ENCODE measurements at places on chromosomes 3 and 15.

DNA sequence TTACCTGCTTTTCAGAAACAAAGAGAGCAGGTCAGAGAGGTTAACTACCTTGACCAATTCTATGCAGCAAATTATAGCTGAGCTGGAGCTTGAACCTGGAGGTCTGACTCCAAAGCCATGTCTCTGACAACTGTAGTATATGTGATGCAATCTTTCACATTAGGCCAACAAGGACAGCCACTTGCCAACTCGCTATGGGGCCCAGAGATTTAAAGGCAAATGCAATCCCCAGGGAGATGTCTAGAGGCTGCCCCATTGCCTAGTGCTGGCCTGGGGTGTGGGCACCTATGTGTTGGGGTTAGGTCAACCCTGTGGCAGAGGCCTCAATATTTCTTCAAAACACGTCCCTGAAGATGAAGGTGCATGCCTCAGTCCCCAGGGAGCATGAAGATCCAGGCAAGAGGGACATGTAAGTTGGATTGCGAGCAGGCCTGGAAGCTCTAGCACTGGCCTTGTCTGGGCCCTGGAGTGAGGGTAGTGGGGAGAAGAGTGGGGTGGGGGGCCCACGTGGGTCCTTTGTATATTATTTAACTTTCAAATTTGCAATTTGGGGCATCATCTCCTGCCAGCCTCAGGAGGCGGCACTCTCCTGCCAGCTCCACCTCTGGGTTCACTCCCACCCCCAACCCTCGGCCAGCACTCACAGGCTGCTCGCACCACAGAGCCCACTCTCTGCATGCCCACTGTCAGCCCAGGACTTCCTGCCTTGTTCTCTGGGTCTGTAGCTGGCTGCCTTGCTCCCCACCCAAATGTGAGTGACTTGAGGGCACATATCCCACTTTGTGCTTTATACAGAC lies 64.3 kb downstream of the SLC12A8 start:
- no peak for DNase-seq

DNA sequence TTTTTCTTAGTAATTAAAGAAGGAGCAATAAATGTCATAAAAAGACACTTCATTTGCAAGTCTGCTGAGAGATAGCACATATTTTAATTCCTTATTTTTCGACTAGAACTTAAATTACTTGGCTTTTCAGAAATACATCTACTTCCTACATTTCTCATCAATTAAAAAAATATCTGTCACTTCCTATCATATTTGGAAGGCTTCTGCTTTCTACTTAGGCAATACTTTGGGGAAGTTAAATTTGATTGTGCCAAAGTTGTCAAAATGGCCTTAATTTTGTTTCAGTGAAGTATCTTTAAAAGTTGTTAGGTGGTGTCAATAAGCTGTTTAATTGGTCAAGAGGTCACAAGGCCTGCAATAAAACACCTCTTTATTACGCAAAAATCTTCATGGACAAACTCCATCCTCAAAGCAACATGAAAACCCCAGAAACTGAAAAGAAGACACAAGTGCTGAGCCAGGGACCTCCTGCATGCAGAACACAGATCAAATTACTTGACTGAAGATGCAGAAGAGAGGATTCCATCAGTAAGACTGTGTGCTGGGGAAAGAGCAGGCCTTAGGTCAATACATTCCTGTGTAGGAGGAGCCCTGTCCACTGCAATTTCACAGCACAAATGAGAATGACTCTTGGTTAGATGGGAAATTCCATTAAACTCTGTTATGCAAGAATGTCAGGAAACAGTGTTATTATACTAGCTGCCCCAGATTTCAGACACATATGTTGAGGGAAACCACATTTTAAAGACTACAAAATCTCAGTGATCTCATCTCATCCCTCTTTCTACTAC lies 48.0 kb upstream of the FSTL1 start:
- no peak for DNase-seq

DNA sequence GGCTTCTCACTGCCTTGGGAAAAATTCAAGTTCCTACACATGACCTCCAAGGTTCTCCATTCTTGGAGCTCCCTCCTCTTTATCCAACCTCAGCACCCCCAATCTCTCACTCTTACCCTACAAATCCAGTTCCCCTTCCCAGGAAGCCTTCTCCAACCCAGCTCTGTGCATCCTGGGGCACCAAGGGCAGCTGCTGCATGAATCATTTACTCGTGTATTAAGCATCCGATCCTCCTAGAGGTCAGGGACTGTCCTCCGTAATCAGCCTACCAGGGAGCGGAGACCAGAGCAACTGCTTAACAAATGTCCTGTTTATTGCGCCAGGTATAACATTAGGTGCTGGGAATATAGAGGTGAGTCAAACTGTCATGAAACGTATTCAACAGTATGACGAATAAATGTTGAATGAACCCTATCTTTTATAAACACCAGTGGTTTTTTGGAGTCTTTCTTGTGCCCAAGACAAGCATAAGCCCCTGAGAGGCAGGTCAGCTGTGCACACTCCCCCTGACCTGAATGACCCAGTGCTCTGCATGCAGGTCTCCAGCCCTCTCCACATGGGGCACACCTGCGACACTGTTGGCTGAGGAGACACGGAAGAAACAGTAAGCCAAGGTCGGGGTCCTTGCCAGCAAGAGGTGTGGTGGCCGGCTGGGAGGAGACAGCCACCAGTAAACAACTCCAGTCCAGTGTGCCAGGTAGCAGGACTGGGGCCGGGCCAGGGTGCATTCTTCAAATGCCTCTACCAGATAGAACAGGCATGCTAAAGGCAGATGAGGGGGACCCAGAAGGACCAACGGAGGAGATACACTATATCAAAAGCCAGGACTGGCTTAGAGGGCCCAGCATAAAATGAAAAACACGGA lies 27.6 kb downstream of the ANP32A start:
- DNase-seq = no peak

- DNase-seq = no peak
Observed at GRCh38 chr3:162555761-162556160, 1059.2 kb downstream of the OTOL1 start.

- DNase-seq = no peak
Observed at GRCh38 chr15:87518957-87519356, 737.6 kb downstream of the NTRK3 start.

GRCh38 chr15:39230205-39230907 lies 350.5 kb upstream of the THBS1 start:
- no peak for DNase-seq

DNA sequence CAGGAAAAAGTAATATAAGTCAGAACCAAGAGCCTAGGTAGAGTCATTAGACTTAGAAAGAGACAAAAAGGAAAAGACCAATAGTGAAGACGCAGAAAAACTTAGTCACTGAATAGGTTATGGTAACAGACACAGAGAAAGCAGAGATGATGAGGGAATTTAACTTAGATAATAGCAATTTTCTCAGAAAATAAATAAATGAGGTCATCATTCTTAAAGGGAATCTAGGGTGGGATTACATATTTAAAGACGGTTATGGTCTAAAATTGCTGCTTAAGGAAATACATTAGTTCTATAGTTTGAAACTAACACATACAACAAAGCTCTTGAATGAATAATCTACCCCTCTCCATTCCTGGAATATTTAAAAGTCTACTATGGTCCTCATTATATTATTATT lies 59.4 kb downstream of the UBR1 start:
- DNase-seq = no peak

DNA sequence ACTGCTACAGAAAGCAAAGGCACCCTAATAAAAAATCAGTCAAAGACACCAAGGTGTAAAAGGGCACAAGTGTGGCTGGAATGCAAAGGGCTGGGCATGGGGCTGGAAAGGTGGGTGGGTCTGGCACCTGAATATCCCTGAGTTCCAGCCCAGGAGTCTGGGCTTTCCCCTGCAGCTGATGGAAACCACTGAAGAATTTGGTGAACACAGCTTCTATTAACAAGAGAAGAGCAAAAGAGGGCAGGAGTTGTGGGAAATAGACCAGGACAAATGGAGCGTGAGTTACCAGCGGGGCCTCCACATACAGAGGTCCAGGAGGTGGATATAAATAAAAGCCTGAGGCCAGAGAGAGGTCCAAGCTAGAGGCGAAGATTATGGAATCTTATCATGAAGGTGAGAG lies 45.1 kb upstream of the TPM1 start:
- DNase-seq = no peak

- DNase-seq = no peak
Observed at GRCh38 chr3:8385848-8386620, 115.6 kb upstream of the LMCD1 start.

DNA sequence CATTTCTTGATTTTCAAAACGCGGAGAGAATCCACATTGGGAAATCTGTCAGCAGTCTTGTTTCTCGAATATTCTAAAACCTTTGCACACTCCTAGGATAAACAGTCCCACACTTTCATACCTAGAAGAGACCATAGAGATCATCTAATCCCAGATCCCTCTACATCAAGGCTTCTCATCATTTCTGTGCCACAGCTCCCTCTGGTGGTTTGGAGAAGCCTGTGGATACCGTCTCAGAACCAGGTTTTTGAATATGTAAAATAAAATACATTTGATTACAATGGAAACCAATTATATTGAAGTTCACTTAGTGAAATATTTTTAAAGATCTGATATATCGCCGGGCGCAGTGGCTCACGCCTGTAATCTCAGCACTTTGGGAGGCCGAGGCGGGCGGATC lies 211.9 kb upstream of the GOLGA6L4 start:
- peak; percentile 23 for DNase-seq

DNA sequence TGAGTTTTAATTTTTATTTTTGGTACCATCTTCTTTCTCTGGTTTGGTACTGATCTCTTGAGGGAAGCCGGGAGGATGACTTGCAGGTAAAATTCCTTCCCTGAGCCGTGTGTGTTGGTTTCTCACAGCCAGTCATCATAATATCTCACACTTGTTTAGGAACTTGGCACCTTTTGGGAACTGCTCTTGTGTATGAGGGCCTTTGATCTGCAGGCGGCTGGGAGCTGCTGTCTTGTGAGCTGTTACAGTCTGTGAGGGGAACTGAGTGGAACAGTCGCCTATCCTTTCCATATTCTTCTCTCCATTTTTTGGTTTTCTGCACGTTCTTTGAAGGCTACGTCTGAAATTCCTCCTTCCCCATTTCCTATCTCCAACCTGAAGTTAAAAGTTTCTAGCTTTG lies 75.2 kb downstream of the CACNA2D3 start:
- DNase-seq = no peak

DNA sequence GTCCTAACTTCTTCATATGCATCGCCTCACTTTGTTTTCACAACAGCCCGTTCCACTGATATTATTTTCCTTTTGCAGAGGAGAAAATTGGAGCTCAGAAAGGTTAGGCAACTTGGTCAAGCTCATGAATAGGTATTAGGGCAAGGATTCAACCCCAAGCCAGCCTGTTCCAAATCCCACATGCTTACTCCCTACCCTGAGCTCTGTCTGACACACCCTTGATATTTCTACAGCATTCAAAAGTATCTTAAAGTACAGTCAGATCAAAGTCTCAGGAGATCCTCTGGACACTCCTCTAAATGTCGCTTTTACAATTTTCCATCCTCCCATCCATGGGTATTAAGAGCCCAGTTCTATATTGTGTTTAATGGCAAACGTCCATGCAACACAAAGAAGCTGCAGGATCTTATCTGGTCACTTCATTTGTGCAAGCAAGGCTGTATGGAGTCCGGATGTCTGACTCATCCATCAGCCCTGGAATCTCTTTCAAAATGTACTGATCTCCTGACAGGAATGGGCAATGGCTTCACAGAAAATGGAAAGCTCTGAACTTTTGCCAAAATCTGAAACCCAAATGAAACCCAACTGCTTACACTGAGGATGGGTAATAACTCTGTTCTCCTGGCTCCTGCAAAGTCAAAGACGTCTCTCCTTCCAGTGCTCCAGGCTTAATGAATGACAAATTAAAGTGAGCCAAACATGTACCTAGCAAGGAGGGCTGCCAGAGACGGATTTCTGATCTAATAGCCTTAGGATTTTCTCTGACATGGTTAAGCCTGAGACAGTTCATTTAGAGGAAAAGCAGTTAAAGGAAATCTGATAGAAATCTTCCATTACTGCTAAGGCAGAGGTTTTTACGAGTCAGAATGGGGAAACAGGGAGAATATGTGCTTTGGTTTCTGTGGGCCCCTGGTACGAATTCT lies 230.9 kb upstream of the RORA start:
- peak; percentile 16 for DNase-seq

- DNase-seq = no peak
Observed at GRCh38 chr15:60535743-60536142, 56.8 kb upstream of the ICE2 start.

DNA sequence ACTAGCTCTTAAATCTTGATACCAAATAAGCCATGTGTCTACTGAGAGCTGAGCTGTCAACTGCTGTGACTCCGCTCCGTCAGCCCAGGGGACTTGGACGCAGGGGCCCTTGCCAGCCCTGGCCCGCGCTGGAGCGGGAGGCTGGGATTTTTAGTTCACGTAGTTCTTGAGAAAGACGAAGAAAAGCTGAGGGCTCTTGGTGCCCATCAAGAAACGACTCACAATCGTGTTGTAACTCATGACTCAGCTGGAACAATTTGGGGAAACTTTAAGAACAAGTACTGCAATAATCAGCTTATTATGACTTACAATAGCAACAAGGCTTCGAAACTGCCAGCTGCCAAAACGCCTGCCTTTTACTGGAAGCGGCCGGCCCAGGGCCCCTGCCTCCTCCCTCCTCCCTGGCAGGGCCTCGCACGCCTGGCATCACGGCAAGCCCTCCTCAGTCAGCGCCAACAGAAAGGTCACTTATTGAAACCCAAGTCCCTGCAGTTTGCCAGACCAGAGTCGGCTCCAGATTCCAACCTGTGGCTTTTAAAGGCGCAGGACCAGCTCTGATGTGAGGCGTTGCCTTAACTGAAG lies 60.3 kb downstream of the RGMA start:
- peak; percentile 26 for DNase-seq

DNA sequence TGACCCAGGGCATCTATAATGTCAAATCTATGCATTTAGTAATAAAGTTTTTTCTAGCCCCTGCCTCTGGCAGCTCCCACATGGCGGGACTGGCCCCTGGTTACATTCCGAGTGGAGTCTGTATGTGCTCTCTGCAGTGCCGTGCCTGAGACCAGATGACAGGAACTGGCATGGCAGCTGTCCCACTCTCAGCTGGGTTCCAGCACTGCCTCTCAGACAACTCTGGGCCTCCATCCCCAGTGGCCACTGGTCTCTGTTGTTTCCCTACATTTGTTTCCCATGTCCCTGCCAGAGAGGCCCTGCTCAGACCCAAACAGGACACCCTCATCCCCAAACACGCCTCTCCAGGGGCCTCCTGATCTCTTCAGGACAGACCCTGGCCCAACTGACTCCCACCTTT lies 109.3 kb downstream of the OCA2 start:
- no peak for DNase-seq

DNA sequence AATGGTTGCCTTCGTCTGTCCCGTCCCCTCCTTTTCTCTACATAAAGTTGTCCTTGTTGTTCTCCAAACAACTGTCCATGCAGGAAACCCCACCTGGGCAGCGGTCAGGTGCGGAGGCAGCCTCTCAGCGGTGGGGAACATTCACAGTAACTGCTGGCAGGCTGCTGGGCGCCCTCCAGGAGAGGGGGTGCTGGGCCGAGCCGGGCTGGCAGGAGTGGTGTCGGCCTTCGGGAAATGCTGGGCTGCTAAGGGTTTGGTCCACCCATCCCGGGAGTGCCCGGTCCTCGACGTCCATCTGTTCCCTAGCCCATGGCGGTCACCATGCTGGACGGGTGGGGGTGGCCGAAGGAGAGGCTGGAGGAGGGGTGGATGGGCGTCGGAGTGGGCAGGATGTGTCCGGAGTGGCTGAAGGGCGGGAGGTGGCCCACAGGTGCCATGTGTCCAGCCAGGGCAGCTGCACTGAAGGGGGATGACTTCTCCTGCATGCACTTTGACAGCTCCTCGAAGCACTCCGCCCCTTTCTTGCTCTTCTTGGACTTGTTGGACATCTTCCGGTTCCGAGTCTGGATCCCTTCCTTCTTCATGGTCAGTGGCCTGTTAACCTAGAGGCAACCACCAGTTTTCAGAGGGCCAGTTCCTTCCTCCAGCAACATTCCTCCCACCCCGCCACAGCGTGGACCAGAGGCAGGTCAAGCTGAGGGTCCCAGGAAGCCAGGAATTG lies 12.1 kb downstream of the GATA2 start:
- no peak for DNase-seq
